ENCODE measurements at places on chromosomes 2 and 18. TPM values are rescaled to one million over a fixed set of nuclear protein-coding genes. Genes with fewer than 3 reads are reported as not detected.

- no peak for DNase-seq
These were observed 67.1 kb upstream of the MSTN start for GRCh38 chr2:190129421-190130199.

- DNase-seq = peak; percentile 40
These were observed 27.3 kb downstream of the GKN2 start for GRCh38 chr2:68925295-68925896.

The METTL5 gene
- polyA plus RNA-seq = not detected

The BOK gene
- 49.0 TPM for polyA plus RNA-seq

The SNED1 gene
- polyA plus RNA-seq = not detected

The SIX2 gene
- 7.7 TPM for polyA plus RNA-seq
